ENCODE measurements at places on chromosomes 12 and 14.

DNA sequence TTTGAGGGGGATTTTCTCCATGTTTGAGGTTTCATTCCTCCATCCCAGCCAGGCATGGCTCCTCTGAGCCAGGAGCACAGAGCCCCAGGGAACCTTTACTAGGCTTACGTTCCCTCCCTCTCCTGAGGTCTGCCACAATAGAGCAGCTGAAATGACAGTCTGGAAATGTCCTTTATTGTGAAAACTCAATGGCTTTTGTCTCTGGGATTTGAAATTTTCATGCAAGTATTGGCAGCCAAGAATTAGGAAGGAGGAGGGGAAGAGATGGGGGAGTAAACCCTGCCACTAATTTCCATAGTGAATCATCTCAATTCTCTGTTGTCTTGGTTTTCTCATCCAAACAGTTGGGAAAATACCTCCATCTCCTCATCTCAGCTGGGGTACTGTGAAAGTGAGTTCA, 2.6 kb upstream of the PLEKHG3 start:
- no peak for DNase-seq

- DNase-seq: no peak
These were observed 318.1 kb downstream of the LRIG3 start for GRCh38 chr12:58602179-58602578.

DNA sequence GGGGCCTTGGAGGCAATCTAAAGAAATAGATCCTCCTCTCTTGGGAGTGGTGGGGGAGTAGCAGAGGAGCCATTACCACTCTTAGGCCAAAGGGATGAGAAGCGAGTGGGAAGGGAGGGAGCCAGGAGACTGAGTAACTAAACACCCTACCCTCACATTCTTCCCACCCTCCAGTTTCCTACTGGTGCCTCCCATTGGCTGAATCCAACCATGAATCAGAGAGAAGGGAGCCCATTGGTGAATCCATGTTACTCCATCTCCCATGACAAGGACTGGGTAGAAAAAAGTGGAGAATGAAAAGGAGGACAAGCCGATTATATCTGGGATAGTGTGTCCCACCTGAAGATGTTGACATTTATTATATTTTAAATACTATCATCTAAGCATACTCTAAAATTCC, 76.8 kb upstream of the LHX5 start:
- no peak for DNase-seq

GRCh38 chr14:103656756-103657133, 27.7 kb downstream of the KLC1 start:
- DNase-seq: no peak

DNA sequence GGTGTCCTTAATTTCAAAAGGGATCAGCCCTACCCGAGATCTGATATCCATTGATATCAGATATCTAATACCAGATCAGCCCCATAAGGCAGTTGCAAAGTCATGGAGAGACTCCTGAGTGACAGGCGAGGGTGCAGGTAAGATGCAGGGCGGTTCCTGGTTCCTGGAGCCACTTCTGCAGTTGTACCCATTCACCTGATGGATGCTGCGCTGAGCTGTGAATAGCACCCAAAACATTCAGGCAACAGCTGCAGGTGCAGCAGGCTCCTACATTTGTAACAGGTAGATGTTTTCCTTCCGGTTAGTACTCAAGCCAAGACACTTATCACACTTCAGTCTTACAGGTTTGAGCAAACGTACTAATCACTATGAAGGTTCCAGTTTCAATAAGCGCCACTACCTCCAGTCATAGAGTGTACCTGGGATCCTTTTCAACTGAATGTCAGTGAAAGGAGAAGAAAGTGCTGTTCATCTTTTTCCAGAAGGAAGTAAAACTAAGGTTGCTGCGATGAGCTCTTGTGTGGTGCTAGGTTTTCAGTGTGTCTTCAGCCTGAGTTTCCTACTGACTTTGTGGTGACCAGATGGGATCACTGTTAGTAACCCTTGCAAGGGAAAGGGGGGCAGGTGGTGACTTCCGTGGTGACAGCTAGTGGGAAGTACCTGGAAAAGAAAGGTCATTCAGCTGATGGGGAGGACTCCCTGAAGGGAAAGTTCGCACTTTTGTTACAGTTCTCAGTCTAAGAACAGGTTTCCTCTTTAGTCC, 1.9 kb downstream of the ATP6V0A2 start:
- no peak for DNase-seq

Data from stimulated activated CD8-positive, alpha-beta memory T cell treated with anti-CD3 and anti-CD28 coated beads, Interleukin-7, amount 100 ng/mL, for 1 hour (primary cell).